ENCODE measurements at places on chromosomes 6 and 20.

GRCh38 chr6:26536571-26537159 is 1.5 kb upstream of the HMGN4 start:
- DNase-seq, result no peak

DNA sequence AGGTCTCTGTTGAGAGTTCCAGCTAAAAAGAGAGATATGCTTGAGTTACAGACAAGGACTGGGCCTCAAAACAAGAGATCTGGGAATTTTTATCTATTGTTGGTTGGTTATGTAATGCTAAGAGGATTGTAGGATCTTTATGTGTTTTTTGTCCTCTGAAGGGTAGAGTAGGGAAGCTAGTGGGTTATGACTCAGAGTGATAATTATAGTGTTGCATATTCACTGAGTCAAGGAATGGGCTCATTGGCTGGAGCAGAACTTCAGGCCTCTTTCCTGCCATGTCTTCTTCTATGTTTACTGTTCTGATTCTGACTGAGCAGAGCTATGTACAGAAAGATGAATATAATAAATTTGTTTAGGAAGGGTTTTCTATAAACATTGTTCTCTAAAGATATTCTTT is 66.1 kb upstream of the NOX3 start:
- no peak for DNase-seq

- DNase-seq, result no peak
Observed at GRCh38 chr6:81722506-81723223, 29.8 kb downstream of the TENT5A start.

DNA sequence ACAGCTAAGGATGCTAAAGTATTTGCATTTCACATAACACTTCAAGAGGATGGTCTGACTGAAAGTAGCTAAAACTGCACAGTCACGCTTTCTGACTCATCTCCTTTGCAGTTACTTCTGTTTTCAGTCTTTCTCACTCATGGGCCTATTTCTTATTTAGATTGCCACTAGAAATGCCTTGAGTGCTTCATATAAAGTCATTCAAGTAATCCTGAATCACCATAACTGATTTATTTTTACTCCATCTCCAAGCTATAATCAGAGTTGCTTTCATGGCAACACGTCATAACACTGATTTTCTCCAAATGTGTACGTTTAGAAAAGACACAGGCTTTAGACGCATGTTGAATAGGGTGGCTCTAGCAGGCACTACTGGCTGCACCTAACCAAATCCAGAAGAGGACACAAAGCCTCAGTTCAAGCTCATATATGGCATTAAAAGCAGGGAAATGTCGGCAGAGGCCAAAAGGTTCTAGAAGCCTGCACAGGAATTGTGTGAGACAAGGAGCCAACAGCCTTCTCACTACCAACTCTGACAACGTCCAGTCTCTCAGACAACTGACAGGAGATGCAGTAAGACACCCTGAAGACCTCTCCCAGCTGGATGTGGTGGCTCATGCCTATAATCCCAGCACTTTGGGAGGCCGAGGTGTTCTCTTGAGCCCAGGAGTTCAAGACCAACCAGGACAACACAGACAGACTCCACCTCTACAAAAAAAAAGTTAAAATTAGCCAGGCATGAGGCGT is 64.1 kb upstream of the BEND6 start:
- no peak for DNase-seq

GRCh38 chr6:170289180-170289931 is 1.5 kb downstream of the DLL1 start:
- no peak for DNase-seq

DNA sequence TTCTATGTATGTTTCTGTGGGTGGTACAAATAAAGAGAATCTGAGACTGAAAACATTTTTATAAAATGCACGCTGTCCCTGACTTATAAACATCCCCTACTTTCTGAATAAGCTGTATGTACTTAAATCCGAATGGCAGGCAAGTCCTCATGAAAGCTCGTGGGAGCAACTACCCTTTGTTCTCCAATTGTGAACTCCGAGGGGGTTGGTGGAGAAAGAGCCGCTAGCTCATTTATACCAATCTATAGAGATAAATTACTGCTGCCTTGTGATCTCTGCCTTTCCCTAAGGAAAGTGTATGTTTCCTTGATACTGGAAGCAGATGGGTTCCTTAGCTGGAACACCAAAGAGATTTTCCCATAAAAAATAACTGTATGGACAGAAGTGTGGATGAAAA is 84.5 kb downstream of the GJA10 start:
- DNase-seq, result no peak

All from esophagus squamous epithelium (tissue), 5 donors.